Caudate nucleus (tissue), 63 donors: ENCODE measurements at places on chromosomes 3 and 15.
A peak's percentile ranks its signal among the peaks of the same experiment; 100 is the strongest.

- no peak for DNase-seq
These were observed 95.1 kb upstream of the PHLDB2 start for GRCh38 chr3:111763968-111764367.

DNA sequence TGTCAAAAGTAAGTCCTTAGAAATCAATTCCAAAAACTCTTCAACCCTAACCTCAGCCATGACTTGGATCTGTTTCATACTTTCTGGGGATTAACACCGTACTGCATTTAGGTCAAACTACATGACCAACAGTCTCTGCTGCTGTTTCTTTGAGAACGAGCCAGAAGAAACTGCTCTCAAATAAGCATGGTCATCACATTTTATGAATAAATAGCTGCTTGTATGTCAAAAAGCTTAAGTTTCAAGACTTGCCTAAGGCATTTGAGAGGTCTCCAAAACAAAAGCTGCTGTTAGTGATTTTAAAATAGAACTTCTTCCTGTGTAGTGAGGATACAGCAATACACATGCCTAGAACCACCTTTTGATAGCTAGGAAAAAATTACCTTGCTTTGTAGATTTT lies 166.3 kb upstream of the CHRM5 start:
- no peak for DNase-seq

GRCh38 chr3:12574661-12575060 lies 17.8 kb downstream of the MKRN2 start:
- no peak for DNase-seq

GRCh38 chr15:92395098-92395635 lies 1.5 kb downstream of the ST8SIA2 start:
- DNase-seq, result no peak

GRCh38 chr15:69451951-69452691 lies 497 bp upstream of the RPLP1 start:
- no peak for DNase-seq

- no peak for DNase-seq
These were observed 702 bp upstream of the DNAJC17 start for GRCh38 chr15:40807888-40808461.

- DNase-seq, result no peak
These were observed 295.0 kb downstream of the RAP2B start for GRCh38 chr3:153456833-153457545.

GRCh38 chr15:52306270-52306669 lies 10.7 kb upstream of the MYO5C start:
- no peak for DNase-seq

GRCh38 chr3:13308380-13308801 lies 111.7 kb downstream of the NUP210 start:
- DNase-seq, result peak; percentile 52

DNA sequence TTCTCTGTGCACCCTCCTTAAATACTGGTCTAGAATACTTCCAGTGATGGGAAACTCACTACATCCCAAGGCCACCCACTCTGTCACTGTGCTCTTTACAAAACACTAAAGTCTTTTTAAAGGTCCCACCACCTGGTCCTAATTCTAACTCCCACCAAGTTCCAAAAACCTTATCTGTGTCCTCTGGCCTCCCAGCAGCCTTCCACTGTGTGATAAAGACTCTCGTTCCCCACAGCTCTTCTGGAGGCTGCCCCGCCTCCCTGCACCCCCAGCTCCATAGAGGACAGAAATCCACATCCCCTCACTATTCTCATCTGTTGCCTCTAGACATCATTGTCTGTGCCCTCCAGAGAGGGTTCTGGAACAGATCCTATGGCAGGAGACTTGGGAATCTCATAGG lies 276.4 kb downstream of the FAM43A start:
- DNase-seq, result no peak

DNA sequence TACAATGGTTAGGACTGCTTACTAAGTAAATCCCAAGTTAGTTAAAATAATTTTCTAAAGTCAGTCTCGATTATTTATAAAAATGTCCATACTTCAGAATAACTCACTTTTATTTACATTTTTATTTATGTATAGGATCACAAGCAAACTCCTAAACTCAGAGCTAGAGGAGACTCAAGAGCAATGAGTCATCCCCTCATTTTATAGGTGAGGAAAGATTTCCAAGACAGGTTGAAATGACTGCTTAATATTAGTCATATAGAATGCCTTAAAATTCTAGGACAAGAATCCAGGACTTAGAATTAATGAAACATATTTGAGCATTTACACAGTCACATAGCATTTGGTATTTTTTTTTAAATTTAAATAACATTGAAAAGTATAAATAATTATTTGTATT lies 983.8 kb downstream of the SI start:
- DNase-seq, result no peak
